ENCODE measurements at places on chromosomes 16 and 17.

DNA sequence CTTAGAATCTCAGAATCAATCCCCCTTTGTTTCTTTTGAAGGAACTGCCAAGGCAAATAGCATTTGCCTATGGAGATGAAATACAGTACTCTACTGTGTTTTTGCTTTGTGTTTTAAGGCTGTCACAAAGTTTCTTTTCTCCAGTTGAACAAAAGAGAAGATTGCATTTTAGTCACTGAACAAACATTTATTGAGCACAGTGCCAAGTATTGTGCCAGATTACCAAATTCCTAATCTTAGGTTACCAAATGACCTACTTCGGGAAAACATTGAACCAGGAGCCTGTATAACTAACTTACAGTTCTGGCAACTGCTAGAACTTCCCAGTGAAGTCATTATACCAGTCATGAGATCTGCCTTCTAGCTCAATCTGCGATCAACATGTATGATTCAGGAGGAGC, 3.0 kb upstream of the UBB start:
- peak; percentile 81 for DNase-seq

- no peak for DNase-seq
Measured at GRCh38 chr16:14280541-14280940, 209.4 kb downstream of the MRTFB start.

DNA sequence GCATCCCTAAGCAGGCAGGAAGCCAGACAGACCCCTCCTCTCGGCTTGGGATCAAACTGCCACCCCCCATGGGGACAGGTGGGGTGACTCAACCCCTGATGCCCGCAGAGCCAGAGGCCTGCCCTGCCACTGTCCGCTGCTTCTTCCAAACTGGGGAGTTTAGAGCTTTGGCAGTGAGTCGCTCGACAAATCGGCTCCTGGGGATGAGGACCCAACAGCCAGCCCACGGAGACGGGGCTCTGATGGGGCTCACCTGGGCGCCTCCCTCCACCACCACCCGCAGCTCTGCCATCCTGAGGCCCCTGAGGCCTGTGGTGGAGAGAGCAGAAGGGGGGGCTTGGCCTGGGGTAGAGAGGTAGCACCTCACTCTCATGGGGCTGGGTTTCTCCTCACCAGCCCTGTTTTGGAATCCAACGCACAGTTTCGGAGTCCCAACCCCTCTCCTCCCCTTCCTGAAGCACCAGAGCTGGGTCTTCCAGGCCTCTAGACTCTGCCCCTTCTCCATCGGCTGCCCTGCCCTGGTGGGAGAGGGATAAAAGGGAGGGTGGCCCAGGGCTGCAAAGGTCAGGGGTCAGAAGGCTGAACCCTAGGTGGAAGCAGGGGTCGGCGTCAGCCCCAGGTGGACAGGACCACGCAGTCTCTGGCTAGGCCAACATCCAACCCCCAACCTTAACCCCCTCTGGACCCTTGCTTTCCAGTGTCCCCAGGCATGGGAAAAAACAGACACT, 5.8 kb downstream of the PRSS22 start:
- DNase-seq, result no peak

- DNase-seq, result no peak
Measured at GRCh38 chr16:55389426-55390073, 65.5 kb downstream of the IRX6 start.

DNA sequence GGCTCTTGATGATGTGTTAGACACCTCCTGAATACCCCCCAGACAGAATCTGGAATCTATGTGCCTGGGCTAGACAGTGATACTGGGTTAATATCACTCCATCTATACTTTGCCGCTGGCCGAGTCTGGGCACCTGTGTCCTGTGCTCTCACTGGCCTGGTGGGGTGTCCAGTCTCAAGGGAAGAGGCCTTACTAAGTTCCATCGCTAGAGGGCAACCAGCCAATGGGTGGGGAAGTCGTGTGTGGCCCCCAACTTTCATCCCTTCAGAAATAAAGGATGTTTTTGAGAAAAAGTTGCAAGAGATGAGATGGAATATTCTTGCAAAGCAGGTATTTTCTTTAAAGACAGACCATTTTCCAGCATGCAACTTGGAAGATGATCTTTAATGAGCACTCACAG, 1.6 kb upstream of the GLP2R start:
- DNase-seq, result no peak

DNA sequence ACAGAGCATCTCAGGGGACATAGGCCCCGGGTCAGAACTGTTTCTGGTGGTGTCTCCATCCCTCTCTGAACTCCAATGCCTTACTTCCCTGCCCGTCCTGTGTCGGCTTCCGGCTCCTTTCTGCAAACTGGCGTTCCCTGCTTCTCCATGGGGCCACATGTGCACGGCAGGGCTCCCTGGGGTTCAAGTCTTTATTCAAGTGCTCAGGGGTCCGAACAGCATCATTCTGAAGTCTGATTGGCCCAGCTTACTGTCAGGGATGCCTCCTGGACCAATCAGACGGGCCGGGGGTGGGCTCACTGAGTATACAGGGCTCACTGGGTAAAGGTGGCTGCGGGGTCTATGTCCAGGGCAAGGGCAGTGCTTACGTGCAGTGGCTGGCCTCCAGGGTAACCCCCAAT, 17.1 kb downstream of the C16orf82 start:
- DNase-seq, result no peak

DNA sequence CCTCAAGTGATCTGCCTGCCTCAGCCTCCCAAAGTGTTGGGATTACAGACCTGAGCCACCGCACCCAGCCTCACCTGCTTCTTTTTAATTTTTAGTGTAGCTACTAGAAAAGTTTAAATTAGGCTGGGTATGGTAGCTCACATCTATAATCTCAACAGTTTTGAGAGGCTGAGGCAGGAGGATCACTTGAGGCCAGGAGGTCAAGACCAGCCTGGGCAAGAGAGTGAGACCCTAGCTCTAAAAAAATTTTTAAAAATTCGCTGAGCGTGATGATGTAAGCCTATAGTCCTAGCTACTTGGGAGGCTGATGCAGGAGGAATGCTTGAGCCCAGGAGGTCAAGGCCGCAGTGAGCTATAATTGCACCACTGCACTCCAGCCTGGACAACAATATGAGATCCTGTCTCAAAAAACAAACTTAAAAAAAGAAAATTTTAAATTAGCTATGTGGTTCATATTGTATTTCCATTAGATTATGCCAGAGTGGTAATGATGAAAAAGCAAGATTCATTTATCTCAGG, 34.9 kb downstream of the TXNDC11 start:
- no peak for DNase-seq

All from putamen (tissue), 1 donor.